Right atrium auricular region (tissue), 2 donors: ENCODE measurements at places on chromosomes 5 and 9. TPM values are rescaled to one million over a fixed set of nuclear protein-coding genes. Genes with fewer than 3 reads are reported as not detected.
A peak's percentile ranks its signal among the peaks of the same experiment; 100 is the strongest.

GRCh38 chr5:180436275-180436674 lies 57.9 kb upstream of the CNOT6 start:
- no peak for DNase-seq

DNA sequence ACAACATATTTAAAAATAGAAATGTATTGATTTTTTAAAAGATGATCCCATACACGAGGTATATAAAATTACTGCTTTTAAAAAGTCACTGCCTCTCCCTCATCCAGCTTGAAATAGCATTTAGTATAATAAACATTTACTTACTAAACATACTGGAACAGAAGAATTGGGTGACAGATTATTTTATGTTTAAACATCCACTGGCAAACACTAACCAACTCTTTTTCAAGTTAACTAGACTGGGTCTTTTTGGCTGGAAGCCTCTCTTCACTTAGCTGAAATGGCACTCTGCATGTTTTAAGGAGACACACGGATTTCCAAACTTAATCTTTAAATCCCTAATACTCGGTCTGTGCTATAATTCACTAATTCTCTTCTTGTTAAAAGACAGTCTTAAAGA lies 19.0 kb downstream of the CTXN3 start:
- DNase-seq: no peak

- peak; percentile 46 for DNase-seq
Observed at GRCh38 chr9:92717201-92718085, 47.2 kb downstream of the BICD2 start.

Gene TMEM174
- total RNA-seq: not detected

DNA sequence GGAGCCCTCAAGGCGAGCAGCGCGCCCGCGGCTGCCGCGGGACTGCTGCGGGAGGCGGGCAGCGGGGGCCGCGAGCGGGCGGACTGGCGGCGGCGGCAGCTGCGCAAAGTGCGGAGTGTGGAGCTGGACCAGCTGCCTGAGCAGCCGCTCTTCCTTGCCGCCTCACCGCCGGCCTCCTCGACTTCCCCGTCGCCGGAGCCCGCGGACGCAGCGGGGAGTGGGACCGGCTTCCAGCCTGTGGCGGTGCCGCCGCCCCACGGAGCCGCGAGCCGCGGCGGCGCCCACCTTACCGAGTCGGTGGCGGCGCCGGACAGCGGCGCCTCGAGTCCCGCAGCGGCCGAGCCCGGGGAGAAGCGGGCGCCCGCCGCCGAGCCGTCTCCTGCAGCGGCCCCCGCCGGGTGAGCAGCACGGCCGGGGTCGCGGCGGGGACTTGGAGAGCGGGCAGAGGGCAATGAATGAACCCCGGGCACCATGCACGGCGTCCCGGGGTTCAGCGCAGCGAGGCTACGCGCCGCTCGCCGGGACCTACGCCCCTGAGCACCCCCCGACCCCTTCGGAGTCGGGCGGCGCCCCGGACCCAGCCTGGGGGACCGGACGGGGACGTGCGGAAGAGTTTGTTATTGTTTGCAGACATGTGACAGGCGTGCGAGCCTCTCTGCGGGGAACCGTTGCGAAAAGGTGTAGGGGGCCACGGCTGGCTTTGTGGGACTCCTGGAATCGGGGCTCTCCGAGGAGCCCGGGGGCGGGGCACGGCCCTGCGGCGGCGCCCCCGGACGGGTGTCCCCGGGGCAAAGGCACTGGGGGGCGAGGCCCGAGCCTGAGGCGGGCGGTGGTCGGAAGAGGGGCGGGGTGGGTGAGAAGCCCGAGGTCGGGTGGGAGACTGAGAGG lies 553 bp downstream of the MAP3K1 start:
- no peak for DNase-seq

GRCh38 chr9:82036086-82036485 lies 47.5 kb downstream of the SPATA31D1 start:
- DNase-seq: no peak

- no peak for DNase-seq
Observed at GRCh38 chr9:134325813-134326723, at the start of gene RXRA. TSS of gene RXRA (plus strand) at chr9:134326455. CDS start at chr9:134326632, 177 bp downstream.

Gene VCP
- total RNA-seq: 150 TPM

Gene ACTBL2
- 0.12 TPM for total RNA-seq

- DNase-seq: no peak
Observed at GRCh38 chr9:101792475-101792874, 54.0 kb upstream of the GRIN3A start.

Gene SH3RF2
- total RNA-seq: 272 TPM

DNA sequence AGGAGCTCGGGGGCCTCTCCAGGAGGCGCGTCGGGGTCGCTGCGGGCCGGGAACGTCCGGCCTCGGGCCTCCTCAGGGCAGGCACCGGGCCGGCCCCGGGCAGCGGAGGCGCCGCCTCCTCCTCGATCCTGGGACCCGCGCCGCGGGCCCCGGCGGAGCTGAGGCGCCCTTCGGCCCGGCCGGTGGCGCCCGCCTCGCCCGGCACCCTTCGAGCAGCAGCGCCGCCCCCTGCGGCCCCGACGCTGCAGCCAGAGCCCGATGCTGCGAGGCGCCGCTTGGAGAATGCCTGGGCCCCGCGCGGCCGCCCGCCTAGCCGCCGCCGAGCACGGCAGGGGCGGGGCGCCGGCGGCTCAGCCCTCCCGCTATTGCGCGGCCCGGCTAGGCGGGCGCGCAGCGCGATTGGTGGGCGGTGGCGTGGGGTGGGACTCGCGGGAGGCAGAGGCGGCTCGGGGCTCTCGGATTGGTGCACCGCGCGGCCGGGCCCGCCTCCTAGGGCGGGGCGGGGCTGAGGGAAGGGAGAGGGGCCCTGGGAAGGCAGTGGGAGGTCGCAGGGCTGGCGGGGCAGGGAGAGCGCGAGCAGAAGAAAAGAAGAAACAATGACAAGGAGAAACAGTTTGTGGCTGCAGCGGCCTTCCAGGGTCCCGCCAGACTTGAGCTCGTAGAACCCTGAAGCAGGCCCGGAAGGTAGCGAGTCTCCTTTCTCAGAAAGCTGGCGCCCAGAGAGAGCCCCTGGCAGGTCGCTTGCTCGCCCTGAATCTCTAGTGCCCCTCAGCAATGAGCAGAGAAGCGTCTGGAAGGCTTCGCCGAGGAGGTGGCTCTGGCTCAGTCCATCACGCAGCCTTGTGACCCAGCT lies at the start of gene EEIG1:
EEIG1 (minus strand) TSS at position 284 of the 853 bp plus-strand sequence. CDS start 852 bp downstream, outside the sequence.
- peak; percentile 90 for DNase-seq

GRCh38 chr9:19087106-19088000 lies 15.4 kb downstream of the HAUS6 start:
- DNase-seq: no peak

DNA sequence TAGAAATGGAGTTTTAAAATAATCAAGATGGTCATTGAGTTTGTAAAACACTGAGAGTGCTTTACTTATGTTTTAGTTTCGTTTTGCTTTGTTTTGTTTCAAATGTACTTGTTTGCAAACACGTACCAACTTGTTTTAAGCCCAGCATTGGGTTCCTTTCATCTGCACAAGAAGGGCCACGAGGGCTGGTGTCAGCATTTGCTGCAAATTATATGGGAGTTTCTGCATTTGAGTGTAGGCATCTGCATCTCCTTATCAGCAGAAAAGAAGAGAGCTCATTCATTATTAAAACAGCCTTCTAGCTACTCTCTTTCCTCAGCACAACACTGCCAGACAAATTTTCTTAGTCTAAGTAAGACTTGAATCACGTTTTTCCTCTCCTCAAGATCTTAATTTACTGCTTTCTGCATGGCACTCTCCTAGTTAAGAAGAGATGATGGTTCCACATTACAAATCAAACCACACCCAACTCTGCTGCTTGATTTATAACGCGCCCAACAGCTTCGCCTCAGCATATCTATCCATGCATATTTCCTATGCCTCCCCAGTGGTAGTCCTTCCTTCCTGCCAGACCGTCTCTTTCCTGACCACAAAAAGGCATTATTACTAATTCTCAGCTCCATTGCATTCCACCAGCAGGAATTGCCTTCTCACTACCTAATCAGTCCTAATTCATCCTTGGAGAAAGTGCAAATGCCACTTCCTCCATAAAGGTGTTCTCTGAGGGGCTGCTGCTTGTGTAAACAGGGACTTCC lies 95.2 kb upstream of the CAST start:
- DNase-seq: no peak
